ENCODE measurements at places on chromosomes 6 and 20. TPM values are rescaled to one million over a fixed set of nuclear protein-coding genes. Genes with fewer than 3 reads are reported as not detected.

The APOM gene
- total RNA-seq = 9.2 TPM

The FAM209A gene
- total RNA-seq = not detected

The BPIFA1 gene
- not detected for total RNA-seq

The NMBR gene
- not detected for total RNA-seq

The COL19A1 gene
- not detected for total RNA-seq

The DEFB128 gene
- not detected for total RNA-seq

The MLIP gene
- total RNA-seq = not detected

The C6orf141 gene
- total RNA-seq = not detected

The SLC22A1 gene
- not detected for total RNA-seq

The FAM83C gene
- not detected for total RNA-seq

The LRFN2 gene
- not detected for total RNA-seq

DNA sequence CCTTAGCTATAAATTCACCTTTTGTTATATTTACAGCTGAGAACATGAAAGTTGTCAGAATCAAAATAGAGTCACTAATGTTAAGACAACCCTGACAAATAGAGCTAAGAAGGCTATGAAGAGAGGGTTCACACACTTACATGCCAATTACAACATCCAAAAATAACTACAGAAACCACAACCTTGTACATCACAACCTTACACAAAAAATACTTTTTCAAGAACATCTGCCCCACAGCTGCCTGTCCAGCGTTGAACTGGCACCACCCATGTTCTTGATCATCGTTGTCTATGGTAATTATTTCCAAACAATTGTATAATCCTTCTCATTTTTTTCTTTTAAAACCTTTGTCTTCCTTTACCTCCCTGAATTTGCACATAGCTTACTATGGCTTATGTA is 231.2 kb upstream of the FKBP1C start:
- DNase-seq = no peak

GRCh38 chr20:51531141-51531710 is 11.3 kb downstream of the NFATC2 start:
- no peak for DNase-seq

DNA sequence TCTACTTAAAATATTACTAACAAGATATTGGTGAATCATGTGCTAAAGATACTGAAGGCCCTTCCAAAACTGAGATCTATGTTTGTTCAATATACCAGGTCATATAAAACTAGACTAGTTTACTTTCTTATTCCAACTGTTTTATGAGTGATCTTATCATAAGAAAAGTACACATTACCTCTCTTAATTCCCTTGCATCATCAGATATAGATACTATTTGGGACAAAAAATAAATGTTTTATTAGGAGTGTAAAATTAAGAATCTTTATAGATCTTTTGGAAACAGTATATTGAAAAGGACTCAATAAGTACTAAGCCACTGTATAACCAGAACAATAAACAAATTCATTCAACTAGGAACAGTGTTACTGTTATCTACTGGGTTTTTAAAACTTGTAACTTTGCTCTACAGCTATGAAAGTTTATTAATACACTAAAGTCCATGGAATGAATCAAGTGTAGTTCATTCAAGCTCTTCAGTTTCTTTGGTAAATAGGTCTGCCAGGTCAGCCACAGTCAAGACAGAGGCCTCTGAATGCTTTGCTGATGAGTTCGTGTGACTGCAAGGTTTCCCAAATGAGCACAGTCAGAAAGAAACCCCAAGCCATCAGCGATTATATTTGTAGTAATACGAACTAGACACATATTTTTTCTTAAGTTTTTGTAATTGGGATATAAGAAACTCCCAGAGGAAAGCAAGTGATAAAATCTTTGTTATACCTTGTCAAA is 71.8 kb upstream of the FBXO30 start:
- DNase-seq = no peak

GRCh38 chr20:34747479-34747878 is 43.3 kb downstream of the TP53INP2 start:
- DNase-seq = no peak

GRCh38 chr20:50837532-50838321 is 42.9 kb downstream of the BCAS4 start:
- DNase-seq = no peak

DNA sequence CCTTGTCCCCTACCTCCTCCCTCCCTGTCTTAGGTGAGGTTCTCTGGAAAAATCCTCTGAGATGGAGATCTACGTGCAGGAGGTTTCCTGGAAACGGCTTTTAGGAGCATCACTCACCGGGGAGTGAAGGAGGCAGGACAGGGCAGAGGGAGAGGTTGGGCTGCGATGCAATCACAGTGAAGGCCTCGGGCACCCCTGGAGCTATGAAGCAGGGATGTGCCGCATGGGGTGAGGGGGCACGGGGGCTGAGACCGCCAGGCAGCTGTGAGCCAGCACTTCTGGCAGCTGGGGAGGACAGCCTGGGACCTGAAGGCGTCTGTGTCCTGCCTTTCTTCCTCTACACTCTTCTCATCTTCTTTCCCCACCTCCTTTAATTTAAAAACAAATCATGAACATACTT is 12.9 kb upstream of the GLP1R start:
- no peak for DNase-seq

DNA sequence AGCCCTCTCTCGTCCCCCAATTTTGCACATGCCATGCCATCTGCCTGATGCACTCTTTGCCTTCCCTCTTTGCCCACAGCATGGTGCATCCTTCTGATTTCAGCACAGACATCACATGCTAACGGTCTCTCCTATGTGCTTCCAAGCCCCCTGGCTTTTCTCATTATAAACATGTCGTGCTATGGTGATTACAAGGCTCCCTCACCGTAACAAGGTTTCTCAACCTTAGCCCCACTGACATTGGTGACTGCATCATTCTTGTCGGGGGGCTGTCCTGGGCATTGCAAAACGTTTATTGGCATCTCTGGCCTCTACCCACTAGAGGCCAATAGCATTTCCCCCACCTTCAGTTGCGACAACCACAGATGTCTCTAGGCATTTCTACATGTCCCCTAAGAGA is 187.2 kb downstream of the TFAP2C start:
- no peak for DNase-seq

- DNase-seq = no peak
Observed at GRCh38 chr6:41411961-41412360, 76.6 kb downstream of the NCR2 start.

DNA sequence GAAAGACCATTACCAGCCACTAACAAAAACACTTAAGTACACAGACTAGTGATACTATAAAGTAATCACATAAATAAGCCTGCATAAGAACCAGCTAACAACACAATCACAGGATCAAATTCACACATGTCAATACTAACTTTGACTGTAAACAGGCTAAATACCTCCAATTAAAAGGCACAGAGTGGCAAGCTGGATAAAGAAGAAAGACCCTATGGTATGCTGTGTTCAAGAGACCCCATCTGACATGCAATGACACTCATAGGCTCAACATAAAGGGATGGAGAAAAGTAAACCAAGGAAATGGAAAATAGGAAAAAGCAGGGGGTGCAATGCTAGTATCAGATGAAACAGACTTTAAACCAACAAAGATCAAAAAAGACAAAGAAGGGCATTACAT is 631.8 kb upstream of the NOX3 start:
- DNase-seq = no peak

- DNase-seq = no peak
Observed at GRCh38 chr6:17870300-17871188, 116.9 kb downstream of the KIF13A start.

- no peak for DNase-seq
Observed at GRCh38 chr6:11410539-11411307, 126.8 kb upstream of the TMEM170B start.

DNA sequence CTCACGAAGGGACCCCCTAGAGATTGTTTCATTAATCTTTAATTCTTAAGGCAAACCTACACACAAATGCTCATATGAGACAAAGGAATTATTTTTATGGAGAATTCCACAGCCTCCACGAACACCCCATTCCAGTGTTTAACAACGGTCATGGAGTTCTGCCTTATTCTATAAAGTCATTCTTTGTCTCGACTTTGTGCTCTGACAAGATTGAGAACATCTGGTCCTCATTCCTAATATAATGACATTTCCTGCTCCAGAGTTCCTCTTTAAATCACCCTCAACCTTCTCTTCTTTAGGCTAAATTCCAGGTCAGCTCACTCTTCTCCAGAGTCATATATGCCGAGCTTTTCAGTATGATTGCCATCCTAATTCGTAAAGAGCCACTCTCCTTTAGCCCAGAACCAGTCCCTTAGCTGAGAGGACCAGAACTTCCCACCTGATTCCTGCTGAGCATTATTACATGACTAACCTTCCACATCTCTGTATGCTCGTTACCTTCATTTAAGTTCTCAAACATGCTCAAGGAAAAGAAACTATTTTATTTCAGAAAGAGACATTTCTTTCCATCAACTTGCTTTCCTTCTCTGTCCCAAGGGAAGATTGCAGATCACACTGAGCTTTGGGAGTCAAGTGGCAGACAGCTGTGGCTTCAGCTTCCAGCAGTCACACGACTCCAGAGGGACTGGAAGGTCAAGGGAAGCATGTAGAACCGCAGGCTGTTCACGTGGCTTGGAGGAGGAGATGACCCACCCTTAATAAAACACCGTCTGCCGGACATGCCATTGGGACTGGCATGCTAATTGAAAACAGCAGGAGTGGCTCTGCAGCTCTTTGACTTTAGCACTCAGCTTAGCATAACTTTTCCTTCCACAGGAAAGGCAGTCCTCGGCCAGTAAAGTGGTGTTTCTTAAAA is 467.1 kb upstream of the HSF2 start:
- DNase-seq = peak; percentile 10

- no peak for DNase-seq
Observed at GRCh38 chr6:2072453-2072852, 173.0 kb downstream of the GMDS start.

GRCh38 chr20:4026093-4026601 is 10.8 kb upstream of the RNF24 start:
- no peak for DNase-seq

DNA sequence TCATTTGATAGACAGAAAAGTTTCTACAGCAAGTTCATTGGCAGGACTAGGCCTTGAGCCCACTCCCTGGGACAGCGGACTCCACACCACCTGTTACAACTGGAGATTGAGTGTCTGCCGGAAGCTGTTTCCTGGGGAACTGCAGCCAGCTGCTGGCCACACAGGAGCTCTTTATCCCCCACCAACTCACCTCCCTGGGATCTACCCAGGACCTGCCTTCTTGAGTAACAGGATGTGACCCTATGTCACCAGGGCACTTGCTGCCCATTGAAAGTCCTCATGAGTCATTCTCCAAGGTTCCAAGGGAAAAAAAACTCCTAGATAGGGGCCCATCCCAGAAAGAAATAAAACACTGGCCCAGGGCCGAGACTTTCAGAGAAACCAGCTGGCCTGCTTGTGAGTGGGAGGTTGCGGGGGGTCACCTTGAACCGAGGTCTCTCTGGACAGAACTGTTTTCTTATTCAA is 37.4 kb upstream of the SLC9A8 start:
- DNase-seq = peak; percentile 89
